ENCODE measurements at places on chromosomes 3 and 15.

DNA sequence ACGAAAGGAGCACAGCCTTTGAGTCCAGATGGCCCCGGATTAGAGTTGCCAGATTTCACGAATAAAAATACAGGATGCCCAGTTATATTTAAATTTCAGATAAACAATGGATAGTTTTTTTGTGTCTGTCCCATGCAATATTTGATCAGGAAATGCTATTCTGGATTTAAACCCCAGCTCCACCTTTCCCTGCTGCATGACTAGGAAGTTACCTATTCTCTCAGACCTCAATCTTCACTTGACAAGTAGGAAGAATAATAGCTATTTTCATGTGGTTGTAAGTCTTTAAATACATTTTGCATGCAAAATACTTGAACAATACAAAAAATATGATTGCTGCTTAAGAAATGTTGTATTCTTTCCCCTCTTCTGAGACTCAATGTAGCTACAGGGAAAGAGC is 125.3 kb upstream of the P2RY1 start:
- H3K36me3 ChIP-seq = no peaks in the 10 kb centered on the region
- H3K4me3 ChIP-seq = no peak overlapping the region

DNA sequence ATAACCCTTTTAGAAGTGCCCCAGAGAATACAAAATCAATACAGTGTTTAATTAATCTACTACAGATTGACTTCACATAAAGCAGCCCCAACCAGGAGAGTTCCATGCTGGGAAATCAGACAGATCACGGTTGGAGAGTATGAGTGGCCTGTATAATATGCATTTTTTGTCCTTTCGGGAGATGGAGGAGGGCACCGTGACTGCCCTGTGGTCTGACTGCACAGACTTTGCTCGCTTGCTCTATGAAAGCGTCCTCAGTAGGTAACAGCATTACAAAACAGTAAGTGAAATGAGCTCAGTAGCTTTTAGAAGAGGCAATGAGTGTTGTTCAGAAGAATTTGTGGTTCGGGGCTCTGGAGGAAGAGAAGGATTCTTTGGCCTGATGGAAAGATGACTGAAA is 34.2 kb upstream of the SKIL start:
- DNase-seq = peak; percentile 66
- no peaks in the 10 kb centered on the region for H3K36me3 ChIP-seq
- H3K27ac ChIP-seq = peak overlapping the region; percentile 24
- H3K4me3 ChIP-seq = no peak overlapping the region
- no peaks in the 10 kb centered on the region for H3K27me3 ChIP-seq

DNA sequence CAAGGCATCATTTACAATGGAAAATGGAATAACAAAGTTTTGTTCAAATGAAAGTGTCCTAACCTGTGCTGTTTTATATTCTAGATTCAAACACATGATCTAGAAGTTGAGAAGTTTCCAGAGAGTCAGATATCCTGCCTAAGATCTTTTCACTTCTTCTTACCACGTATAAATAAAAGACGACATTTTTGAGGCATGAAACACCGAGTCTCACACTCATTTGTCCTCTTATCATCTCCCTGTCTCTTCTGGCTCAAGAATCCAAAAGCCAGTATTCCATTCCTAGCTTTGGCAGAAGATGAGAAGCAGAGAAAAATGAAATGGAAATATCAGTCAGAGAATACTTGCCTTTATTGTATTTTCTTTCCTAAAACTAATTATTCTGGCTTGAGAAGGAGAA is 738.6 kb upstream of the NR2F2 start:
- peak; percentile 55 for DNase-seq
- H3K36me3 ChIP-seq = no peaks in the 10 kb centered on the region
- no peaks in the 10 kb centered on the region for H3K27me3 ChIP-seq
- H3K27ac ChIP-seq = no peak overlapping the region
- H3K4me1 ChIP-seq = no peaks in the 10 kb centered on the region
- H3K4me3 ChIP-seq = no peak overlapping the region

DNA sequence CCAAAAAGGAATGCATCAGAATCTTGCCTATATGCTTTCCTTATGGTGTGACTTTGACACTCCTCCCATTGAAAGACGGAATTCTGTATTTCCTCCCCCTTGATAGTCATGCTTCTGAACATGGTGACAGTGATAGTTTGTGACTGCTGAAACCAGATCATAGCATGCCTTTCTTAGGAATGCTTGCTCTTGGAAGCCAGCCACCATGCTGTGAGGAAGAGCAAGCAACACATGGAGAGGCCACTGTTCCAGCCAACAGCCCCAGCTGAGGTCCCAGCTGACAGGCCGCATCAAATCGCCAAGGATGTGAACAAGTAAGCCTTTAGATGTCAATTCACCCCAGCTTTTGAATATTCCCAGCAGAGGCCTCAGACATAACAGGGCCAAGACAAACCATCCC is 100.1 kb downstream of the IGF2BP2 start:
- H3K4me3 ChIP-seq = no peak overlapping the region
- H3K36me3 ChIP-seq = no peaks in the 10 kb centered on the region
- H3K27me3 ChIP-seq = no peaks in the 10 kb centered on the region

DNA sequence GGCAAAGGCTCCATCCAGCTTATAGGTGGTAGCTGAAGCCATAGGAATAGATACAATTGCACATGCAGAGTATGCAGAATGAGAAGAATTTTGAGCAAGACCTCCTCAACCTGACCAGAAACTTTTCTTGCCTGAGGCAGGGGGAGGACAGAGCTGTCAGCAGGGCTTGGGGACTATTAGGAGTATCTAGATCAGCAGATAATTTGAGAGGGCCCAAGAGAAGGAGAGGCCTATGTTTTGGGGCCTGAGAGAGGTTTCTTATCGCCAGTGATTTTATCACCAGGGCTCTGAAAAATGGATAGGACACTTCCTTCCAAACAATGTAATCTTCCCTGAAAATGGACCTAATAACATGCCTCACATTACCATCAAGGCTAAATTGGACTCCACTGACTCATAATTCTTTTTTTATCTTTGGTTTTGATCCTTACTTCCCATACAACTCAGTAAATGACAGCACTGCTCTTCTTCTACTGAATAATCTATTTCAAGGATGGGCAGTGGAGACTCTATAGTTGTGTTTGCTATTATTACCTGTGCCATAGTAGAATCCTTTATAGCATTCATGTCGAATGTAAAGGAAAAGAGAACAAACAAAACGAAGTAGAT is 15.8 kb upstream of the RAMAC start:
- no peak overlapping the region for H3K4me3 ChIP-seq
- H3K27ac ChIP-seq = no peak overlapping the region
- H3K27me3 ChIP-seq = peaks cover 2% of the 10 kb centered on the region
- DNase-seq = no peak
- H3K36me3 ChIP-seq = no peaks in the 10 kb centered on the region
- H3K4me1 ChIP-seq = no peaks in the 10 kb centered on the region

DNA sequence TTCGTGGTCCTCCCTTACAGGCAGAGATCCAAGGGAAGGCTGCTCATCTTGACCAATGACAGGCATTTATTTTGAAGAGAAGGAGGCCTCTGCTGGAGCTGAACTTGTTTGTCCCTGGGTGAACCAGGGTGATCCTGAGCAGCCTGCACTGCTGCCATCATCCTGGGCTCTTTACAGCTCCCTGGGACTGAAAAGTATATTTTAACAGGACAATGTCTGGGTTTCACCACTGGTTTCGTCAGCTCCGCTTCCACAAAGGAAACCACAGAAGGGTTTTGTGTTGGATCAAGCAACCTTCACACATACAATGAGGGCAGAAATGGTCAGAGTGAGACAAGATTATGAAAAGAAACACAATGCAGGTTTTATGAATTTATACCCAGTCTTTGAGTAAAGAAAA is 400.7 kb upstream of the TPM1 start:
- no peaks in the 10 kb centered on the region for H3K36me3 ChIP-seq
- no peak overlapping the region for H3K27ac ChIP-seq
- no peaks in the 10 kb centered on the region for H3K4me1 ChIP-seq
- H3K27me3 ChIP-seq = no peaks in the 10 kb centered on the region
- H3K4me3 ChIP-seq = no peak overlapping the region

GRCh38 chr15:23420806-23421575 is 26.1 kb downstream of the GOLGA6L2 start:
- peaks cover 5% of the 10 kb centered on the region for H3K4me1 ChIP-seq
- no peaks in the 10 kb centered on the region for H3K36me3 ChIP-seq
- no peaks in the 10 kb centered on the region for H3K27me3 ChIP-seq
- no peak overlapping the region for H3K27ac ChIP-seq
- DNase-seq = no peak

- no peak overlapping the region for H3K27ac ChIP-seq
- DNase-seq = no peak
- H3K27me3 ChIP-seq = no peaks in the 10 kb centered on the region
Measured at GRCh38 chr3:132009241-132009640, 25.6 kb downstream of the CPNE4 start.

- H3K36me3 ChIP-seq = peaks cover 11% of the 10 kb centered on the region
- no peaks in the 10 kb centered on the region for H3K27me3 ChIP-seq
- DNase-seq = no peak
- H3K27ac ChIP-seq = peak overlapping the region; percentile 83
- H3K4me3 ChIP-seq = peak overlapping the region; percentile 98
- peaks cover 24% of the 10 kb centered on the region for H3K4me1 ChIP-seq
Measured at GRCh38 chr15:101250873-101251829, 697 bp downstream of the CHSY1 start.
